Heart left ventricle (tissue), 16 donors: ENCODE measurements at places on chromosomes 7 and 10. TPM values are rescaled to one million over a fixed set of nuclear protein-coding genes. Genes with fewer than 3 reads are reported as not detected.

PROSER2 gene
- 1.0 TPM for total RNA-seq

DNA sequence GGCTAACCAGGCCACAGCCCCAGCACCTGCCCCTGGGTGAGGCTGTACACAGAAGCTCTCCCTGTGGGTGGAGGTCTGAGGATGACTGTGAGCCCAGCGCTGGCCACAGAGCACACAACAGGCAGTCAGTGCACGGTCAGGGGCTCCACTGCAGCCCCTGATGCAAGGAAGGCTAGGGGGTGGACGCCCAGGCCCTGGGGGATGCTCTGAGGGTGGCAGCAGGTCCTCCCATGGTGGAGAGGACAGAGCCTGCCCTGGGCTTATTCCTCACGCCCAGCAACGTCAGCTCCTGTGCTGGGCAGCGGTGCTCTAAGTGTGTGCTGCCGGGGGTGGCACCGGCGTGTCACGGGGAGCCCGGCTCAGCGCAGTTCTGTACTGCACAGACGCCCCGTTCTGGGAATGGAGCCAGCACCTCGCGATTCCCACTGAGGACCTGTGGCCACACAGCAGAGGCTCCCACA, 223.2 kb downstream of the MAD1L1 start:
- H3K27me3 ChIP-seq = no peaks in the 10 kb centered on the region
- H3K36me3 ChIP-seq = no peaks in the 10 kb centered on the region
- peak; percentile 82 for DNase-seq
- H3K4me1 ChIP-seq = peaks cover 5% of the 10 kb centered on the region
- H3K27ac ChIP-seq = peak overlapping the region; percentile 81
- no peak overlapping the region for H3K4me3 ChIP-seq

- no peaks in the 10 kb centered on the region for H3K36me3 ChIP-seq
- no peaks in the 10 kb centered on the region for H3K4me1 ChIP-seq
- H3K4me3 ChIP-seq = no peak overlapping the region
- H3K27ac ChIP-seq = no peak overlapping the region
- no peaks in the 10 kb centered on the region for H3K27me3 ChIP-seq
- no peak for DNase-seq
Measured at GRCh38 chr7:2959103-2959680, 84.5 kb downstream of the CARD11 start.

- H3K4me1 ChIP-seq = no peaks in the 10 kb centered on the region
- no peaks in the 10 kb centered on the region for H3K27me3 ChIP-seq
- H3K36me3 ChIP-seq = no peaks in the 10 kb centered on the region
- no peak overlapping the region for H3K27ac ChIP-seq
Measured at GRCh38 chr10:48626447-48626846, 21.6 kb upstream of the ARHGAP22 start.

GRCh38 chr7:84258628-84259027, 64.0 kb upstream of the SEMA3A start:
- no peaks in the 10 kb centered on the region for H3K27me3 ChIP-seq
- no peak for DNase-seq
- no peak overlapping the region for H3K4me3 ChIP-seq

DNA sequence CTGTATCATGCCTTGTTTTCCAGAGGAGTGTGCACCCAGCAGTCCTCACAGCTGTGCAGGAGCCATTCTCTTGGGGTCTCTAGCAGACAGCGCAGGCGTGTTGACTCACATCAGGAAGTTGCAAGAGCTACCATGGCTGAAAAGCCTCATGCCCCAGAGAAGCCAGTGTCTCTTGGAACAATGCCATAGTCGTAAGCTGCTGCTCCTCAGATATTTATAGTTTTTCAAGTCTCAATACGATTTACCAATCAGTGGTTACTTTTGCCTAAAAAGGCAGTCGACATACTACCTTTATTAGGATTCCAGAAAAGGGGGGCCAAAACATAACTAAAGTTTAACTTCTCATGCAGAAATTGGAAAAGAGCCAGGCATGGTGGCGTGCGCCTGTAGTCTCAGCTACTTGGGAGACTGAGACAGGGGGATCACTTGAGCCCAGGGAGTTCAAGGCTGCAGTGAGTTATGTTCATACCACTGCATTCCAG, 407.7 kb downstream of the PARD3 start:
- DNase-seq = peak; percentile 9
- H3K4me3 ChIP-seq = no peak overlapping the region
- H3K27me3 ChIP-seq = no peaks in the 10 kb centered on the region
- no peaks in the 10 kb centered on the region for H3K36me3 ChIP-seq
- no peak overlapping the region for H3K27ac ChIP-seq
- H3K4me1 ChIP-seq = no peaks in the 10 kb centered on the region

GRCh38 chr7:130958846-130959245, 224.8 kb upstream of the KLF14 start:
- DNase-seq = no peak
- no peak overlapping the region for H3K27ac ChIP-seq
- H3K36me3 ChIP-seq = peaks cover 21% of the 10 kb centered on the region
- peaks cover 21% of the 10 kb centered on the region for H3K4me1 ChIP-seq
- H3K27me3 ChIP-seq = no peaks in the 10 kb centered on the region

DNA sequence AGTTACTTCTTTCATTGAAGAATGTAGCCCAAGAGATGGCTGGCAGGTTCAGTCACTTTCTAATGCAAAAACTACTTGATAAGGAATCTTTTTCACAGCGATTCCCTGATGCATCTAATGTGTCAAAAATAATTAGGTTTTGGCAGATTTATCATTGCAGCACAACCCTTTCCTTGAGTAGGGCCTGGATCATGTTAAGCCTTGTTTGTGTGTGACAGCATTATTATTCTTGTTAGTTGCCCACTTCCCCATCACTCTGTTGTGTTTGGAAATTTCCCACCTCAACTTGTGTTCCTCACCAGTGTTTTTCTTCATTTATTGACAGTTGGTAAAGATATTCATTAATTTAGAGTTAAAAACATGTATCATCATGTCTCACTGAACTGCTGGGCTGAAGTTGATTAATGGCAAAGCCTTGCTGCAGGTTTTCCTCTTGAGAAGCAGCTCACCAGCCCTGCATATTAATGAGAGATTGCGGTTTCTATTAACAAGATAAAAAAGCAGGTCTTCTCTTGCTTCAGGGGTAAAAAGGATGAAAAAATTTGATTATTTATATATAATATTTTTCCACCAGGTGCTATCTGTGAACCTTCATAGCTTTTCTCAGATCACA, 233.3 kb upstream of the MDFIC start:
- H3K4me3 ChIP-seq = no peak overlapping the region
- no peak overlapping the region for H3K27ac ChIP-seq
- no peak for DNase-seq
- no peaks in the 10 kb centered on the region for H3K27me3 ChIP-seq
- no peaks in the 10 kb centered on the region for H3K4me1 ChIP-seq

- no peak for DNase-seq
- H3K4me3 ChIP-seq = no peak overlapping the region
- no peaks in the 10 kb centered on the region for H3K36me3 ChIP-seq
- no peaks in the 10 kb centered on the region for H3K4me1 ChIP-seq
- no peaks in the 10 kb centered on the region for H3K27me3 ChIP-seq
Measured at GRCh38 chr10:56605051-56605450, 244.0 kb upstream of the ZWINT start.
